ENCODE measurements at places on chromosomes 5 and 9. TPM values are rescaled to one million over a fixed set of nuclear protein-coding genes. Genes with fewer than 3 reads are reported as not detected.

Gene PHYKPL
- 11.3 TPM for total RNA-seq

Gene GLRX
- 41.6 TPM for total RNA-seq

Gene PTGER4
- 0.07 TPM for total RNA-seq

- DNase-seq, result no peak
These were observed 9.8 kb upstream of the FANCC start for GRCh38 chr9:95327239-95327865.
